ENCODE measurements at places on chromosomes 4 and X.
A peak's percentile ranks its signal among the peaks of the same experiment; 100 is the strongest.

- no peak for DNase-seq
Observed at GRCh38 chrX:110665223-110666002, 130.2 kb downstream of the CHRDL1 start.

DNA sequence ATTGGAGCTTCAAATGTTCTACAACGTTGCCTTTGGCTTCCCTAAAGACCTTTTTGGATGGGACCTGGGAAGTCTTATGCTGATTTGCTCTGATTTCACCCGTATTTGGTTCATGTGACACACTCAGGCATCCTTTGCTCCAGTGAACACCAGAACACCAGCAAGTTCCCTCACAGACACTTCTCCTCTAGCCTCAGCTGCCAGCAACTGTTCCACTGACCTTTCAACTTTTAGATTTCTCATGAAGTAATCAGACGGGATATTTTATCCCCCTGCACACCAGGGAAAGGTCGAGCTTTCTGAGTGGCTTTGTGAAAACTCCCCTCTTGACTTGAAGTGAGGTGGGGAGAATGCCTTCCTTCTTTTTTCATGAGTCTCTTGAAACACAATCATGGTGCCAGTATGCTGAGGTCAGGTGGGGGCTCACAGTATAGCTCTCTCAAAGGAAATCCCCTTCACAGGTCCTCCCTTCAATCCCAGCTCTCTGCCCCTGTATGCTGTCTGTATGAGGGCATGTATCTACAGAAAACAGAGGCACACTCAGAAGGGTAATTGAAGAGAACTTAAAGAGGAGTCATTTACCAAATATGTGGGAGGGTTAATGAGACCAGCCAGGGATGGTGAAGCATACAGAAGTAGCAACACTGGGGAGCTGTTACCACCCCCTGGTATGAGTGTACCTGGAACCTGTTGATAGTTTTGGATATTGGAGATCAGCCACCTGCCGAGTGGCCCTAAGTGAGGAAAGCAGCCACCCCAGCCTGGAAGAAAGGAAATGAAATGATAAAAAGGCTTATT lies 62.7 kb downstream of the FGFBP1 start:
- no peak for DNase-seq

GRCh38 chr4:18524667-18525066 lies 503.1 kb upstream of the LCORL start:
- no peak for DNase-seq

DNA sequence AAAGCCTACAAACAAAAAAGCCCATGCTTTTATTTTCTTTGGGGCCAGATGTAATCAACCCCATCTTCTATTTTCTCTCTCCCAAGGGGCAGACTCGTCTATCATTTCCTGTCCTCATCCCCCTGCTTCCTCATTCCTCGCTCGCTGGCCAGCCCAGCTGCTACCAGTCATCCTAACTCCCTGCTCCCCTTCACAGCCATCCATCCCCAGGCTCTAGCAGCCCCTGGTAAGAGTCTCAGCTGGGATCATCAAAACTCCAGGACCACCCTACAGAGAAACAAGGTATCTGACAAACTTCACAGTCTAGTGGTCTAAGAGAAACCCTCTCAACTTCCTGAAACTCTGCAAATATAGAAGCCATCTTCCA lies 23.6 kb downstream of the SH3KBP1 start:
- DNase-seq, result no peak

DNA sequence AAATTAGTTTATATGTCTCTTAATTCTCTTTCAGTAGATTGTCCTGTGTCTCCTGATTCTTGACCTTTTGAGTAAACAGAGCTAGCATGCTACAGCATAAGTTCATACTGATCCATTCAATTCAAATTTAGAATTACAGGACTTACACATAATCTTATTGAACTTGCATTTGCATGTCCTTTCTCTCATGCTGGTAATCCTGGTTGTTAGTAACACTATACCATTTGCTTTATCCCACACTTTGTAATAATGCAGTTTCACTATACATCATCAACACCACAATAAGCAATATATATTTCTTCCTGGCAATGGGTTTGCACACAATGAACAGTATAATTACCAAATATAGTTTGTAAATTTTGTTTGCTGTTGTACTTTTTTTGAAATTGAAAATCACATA lies 937.2 kb upstream of the GRID2 start:
- no peak for DNase-seq

DNA sequence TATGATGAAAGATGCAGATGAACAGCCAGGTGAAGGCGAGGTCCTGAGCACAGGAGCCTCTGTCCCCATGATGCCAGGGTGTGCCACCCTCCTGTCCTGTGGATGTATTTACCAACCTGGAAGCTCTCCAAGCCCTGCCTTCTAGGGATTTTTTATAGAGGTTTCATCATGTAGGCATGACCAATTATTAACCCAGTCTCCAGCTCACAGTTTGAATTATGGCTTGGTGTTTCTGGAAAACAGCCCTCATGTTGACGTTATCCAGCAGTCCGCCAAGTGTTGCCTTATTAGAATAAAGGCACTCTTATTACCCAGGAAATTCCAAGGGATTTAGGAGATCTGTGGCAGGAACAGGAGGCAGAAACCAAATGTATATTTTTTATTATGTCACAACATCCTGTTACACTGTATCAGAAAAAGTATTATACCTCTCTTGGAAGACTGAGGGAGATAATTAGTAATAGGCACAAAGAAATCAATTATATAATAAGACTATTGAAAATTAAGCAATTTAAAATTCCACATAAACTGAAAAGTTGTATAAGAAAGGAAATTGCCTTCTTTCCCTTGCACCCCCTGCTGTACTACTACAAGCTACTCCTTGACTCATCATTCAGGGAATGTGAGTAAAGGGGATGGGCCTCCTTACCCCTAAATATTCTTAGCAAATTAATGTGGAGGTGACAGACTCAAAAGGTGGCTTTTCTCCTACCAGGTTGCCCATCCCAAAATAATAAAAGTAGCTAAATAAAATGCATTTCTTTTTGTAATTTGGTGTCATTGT lies 129.6 kb downstream of the ZNF330 start:
- no peak for DNase-seq

- no peak for DNase-seq
Observed at GRCh38 chr4:42112846-42113245, 39.6 kb downstream of the BEND4 start.

GRCh38 chr4:69757464-69757863 lies 3.0 kb downstream of the SULT1B1 start:
- no peak for DNase-seq

DNA sequence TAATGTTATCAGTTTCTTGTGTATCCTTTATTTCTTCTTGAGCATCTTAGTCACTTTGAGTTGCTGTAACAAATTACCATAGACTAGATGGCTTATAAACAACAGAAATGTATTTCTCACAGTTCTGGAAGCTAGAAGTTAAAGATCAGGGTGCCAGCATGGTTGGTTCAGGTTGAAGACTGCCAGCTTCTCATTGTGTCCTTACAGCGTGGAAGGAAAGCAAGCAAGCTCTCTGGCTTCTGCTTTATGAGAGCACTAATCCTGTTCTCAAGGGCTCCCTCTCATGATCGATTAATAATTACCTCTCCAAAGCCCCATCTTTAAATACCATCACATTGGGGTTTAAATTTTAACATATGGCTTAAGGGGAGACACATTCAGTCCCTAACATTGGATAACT lies 497.2 kb downstream of the RAPGEF2 start:
- no peak for DNase-seq

- no peak for DNase-seq
Observed at GRCh38 chr4:126973201-126973600, 659.6 kb upstream of the INTU start.

DNA sequence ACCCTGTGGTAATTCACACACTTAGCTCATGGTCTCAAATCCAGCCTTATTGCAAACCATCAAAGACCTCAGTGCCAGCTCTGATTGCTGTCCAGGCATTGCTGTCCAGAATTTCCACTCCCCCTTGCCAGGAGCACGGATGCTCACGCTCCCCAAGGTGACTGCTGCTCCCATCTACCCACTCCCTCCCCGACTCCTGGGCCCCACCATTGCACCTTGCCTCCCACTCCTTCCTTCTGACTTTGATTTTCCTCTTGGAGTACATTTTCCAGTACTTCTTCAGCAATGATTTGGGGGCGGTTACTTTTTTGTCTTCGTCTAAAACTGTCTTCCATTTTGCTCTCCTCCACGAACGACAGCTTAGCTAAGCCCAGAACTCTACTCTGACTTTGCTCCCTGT lies 11.5 kb downstream of the ZFYVE28 start:
- no peak for DNase-seq

DNA sequence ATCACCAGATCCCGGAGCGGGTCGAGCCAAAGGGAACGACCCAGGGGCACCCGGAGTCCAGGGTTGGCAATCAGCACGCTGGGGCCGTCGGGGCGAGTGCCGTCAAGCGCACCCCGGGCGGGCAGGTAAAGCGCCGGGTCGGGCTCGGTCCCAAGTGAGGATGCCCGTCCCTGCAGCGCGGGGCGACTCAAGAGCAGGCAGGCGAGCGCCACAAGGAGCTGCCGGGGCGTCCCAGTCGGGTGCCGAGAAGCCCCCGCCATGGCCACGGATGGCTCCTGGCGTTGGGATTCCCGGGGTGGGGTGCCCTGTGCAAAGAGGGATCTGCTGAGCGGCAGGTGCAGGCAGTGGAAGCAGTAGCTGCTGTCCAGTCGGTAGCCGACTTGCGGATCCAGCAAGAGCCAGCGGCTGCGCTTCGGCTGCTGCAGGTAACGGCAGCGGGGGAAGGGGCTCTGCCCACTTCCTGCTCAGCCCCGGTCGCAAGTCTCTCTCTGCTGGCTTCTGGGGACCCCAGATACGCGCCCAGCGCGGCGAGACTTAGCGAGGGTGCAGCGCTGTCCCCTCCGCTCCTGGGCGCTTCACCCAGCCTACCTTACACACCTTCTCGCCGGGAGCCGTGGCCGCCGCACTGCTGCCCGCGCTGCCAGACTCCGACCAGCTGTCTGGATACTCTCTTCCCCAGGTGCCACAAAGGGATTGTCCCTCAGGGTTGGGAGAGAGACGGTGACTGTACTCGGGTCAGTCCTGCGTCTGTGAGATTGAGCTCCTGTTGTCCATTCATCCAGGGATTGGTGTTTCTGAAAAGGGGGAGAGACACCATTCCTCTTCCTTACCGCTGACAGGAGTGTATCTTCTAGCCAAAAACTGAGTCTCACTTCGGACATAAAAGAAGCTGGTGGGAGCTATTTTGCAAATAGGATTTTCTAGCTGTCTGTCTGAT lies at the start of gene FREM3:
FREM3 (minus strand) TSS at position 260 of the 937 bp plus-strand sequence; CDS start at position 260, 0 bp downstream.
- DNase-seq, result no peak

- DNase-seq, result peak; percentile 54
Observed at GRCh38 chrX:56812515-56813105, 83.6 kb downstream of the NBDY start.

GRCh38 chr4:163967263-163967662 lies 472.8 kb downstream of the TMA16 start:
- no peak for DNase-seq

DNA sequence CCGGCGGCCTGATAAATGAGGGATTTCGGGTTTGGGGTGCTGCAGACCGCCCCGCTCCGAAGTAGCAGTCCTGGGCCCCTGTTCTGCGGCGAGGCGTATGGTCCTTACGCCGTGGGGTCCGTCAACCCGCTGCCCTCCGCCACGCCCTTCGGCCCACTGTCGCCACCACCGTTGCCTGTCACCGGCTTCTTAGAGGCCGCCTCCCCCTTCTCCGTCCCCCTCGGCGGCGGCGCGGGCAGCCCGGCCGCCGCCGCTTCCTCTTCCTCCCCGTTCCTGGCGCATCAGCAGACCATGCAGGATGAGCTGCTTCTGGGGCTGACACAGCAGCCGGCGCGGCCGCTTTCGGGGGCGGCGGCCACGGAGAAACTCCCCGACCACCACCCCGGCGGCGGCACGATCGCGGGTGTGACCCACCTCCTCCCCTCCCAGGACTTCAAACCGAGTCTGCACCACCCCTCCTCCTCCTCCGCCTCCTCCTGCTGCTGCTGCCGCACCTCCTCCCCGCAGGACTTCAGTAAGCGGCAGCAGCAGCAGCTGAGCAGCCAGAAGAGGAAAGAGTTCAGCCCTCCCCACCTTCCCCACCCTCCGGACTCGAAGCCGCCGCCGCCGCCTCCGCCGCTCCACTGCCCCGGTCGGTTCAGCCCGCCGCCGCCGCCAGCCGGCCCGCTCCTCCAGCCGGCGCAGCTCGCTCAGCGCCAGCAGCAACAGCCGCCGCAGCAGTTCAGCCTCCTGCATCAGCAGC lies 549 bp downstream of the CPEB2 start:
- DNase-seq, result peak; percentile 86

DNA sequence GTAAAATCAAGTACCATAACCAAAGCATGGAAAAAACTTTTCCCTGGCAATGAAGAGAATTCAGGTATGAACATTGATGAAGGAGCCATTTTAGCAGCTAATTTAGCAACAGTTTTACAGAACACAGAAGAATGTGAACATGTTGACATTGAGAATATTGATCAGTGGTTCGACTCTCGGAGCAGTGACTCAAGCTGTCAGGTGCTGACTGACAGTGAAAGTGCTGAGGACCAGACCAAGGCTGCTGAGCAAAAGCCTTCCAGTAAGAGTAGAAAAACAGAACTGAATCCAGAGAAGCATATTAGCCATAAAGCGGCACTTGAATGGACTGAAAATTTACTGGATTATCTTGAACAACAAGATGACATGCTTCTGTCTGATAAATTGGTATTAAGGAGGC lies 2.8 kb downstream of the TIGD2 start:
- no peak for DNase-seq

DNA sequence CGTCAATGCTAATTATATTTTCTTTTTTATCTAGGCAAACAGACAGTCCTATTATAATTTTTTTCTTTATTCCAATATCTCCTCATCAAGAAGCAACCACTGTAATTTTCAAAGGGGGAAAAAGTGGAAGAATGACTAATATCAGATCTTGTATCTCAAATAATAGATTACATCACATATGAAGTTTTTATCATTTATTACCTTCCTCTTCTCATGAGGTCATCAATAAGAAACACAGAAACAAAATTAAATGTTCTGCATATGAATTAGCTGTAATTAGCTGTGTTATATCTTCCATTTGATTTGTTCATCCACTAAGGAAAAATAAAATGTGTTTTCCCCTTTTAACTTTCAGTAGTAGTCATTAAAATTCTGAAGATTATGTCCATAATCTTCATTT lies 14.3 kb downstream of the PRSS12 start:
- no peak for DNase-seq

DNA sequence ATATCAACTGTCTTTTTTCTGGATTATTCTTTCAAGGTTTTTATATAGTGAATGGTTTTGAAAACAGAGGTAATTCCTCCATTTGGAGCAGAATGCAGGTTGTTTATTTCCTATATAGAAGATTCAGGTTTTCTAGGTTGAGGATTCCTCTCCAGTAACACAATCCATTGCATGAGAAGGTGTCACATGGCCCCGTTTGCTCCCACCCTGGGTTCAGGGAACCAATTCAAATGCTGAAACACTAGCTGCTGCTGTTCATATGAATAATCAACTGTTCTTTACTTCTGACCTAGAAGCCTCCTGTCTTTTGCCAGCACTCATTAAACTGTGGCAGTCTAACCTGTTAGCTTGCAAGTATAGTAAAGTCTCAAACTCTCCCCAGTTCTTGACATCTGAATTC lies 1316.9 kb upstream of the TENM3 start:
- no peak for DNase-seq

GRCh38 chrX:13307041-13307440 lies 12.8 kb downstream of the ATXN3L start:
- no peak for DNase-seq
